Glutamatergic neuron (in vitro differentiated cells): ENCODE measurements at places on chromosomes 2 and 18.

DNA sequence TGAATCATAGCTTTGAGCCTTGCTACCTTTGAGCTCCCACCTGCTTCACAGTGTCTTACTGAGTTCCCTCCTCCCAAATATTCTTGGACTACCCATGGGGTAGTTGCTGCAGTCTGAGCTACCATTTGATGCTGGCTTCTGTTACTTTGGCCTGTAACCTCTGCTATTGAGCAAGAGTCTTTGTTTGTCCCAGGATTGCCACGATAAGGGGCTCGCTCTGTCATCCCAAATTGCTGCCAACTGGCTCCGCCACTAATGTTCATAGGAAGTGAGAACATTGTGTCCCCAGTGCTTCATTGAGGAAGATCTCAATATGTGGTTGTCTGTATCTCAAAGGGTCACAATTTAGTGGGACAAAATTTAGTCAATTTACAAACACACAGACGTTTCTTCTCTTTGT lies 103.8 kb downstream of the TRIM43 start:
- DNase-seq, result no peak

DNA sequence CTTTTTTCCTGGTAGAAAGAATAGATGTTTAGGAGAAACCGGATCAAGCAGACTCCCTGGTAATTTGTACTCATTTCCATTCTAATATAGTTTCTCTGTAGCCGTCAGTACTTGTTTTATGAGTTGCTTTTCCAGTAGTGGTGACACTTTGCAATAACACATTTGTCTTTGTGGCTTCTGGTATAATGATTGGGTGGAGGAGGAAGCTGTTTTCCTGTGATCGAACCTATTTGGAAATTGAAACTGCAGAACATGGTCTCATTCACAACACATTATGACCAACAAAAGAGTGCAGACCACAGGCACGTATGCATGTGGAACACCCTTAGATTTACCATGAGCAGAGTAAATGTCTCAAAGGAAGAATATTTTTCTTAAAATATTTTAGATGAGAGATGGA lies 7.6 kb upstream of the SERPINB12 start:
- no peak for DNase-seq

DNA sequence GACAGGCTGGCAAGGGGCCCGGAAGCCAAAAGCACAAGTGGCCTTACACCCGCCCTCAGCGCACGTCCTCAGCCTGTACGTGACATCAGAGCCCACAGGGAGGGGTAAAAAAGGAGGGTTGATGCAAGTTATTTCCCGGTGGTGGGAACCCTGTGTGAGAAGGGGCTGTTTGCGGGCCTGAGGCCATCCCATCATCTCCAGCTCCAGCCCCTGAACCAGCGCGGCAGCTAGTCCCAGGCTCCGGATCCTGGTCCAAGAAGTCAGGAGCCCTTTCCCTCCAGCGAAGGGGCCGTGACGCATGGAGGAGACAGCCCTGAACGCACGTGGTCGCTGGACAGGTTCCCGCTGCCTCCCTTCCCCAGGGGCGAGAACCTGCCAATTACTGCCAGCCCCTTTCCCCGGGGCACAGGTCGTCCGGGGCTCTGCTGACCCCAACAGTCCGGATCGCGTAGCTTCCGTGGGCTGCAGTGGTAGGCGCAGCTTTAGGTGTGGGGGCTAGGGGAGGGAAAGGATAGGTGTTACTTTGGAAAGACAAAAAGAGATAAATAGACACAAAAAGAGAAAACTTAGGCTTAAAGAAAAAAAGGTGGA lies 1.3 kb upstream of the LRP2 start:
- DNase-seq, result peak; percentile 32

DNA sequence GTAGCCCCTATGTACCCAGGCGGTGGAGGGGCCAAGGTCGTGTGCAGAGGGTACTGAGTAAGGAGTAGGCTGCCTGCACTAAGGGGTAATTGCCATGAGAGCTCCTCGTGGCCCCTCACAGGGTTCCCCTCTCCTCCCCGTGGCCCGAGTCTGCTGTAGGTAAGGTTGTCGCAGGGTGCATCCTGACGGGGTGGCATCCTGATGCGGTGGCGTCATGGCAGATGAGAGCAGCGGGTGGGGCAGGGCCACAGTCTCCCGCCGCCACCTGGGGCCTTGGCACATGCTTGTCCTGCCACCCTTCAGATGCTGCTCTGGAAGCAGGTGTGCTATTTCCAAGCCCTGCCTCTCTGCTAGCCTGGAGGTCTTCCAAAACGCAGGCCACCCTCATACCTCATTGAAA lies 89.7 kb downstream of the EIPR1 start:
- DNase-seq, result no peak

- DNase-seq, result peak; percentile 3
Observed at GRCh38 chr2:120452945-120453634, 107.2 kb downstream of the INHBB start.

DNA sequence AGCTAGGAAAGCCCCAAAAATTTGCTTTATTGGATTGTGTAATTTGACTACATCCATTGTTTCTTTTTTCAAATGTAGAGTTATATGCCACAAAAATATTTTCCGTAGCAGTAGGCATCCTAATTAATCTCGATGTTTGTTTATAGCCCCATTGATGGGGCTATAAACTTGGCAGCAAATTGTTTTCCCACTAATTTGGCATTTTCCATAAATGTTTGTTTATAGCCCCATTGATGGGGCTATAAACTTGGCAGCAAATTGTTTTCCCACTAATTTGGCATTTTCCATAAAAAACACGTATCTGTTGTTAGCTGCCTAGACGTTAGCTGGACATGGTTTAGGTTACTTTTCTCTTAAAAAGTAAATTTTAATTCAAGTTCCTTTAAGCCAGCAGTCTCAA lies 23.8 kb downstream of the MSH2 start:
- no peak for DNase-seq
